Temporal lobe (tissue), 4 donors: ENCODE measurements at places on chromosomes 13 and 19. TPM values are rescaled to one million over a fixed set of nuclear protein-coding genes. Genes with fewer than 3 reads are reported as not detected.

The SHANK1 gene
- 14.5 TPM for total RNA-seq

The ACER1 gene
- total RNA-seq = not detected

The KLF12 gene
- 62.4 TPM for total RNA-seq

The ADAT3 gene
- 0.74 TPM for total RNA-seq

The ZNF432 gene
- 13.3 TPM for total RNA-seq

The RELB gene
- 0.74 TPM for total RNA-seq

The RFPL4AL1 gene
- total RNA-seq = not detected

The NECTIN2 gene
- total RNA-seq = 19.4 TPM

The ERICH6B gene
- total RNA-seq = 0.25 TPM

The LRFN3 gene
- 8.4 TPM for total RNA-seq

The ZNF99 gene
- 0.25 TPM for total RNA-seq

The TJP3 gene
- under 0.01 TPM for total RNA-seq

The SPRY2 gene
- 32.2 TPM for total RNA-seq

The ZNF607 gene
- total RNA-seq = 19.9 TPM

The ZSCAN4 gene
- not detected for total RNA-seq

The IFNL2 gene
- not detected for total RNA-seq

The KCNC3 gene
- 2.2 TPM for total RNA-seq

The PCP2 gene
- total RNA-seq = not detected

The PRTN3 gene
- 1.5 TPM for total RNA-seq
